T-helper 2 cell (primary cell): ENCODE measurements at places on chromosomes 6 and 20.
A peak's percentile ranks its signal among the peaks of the same experiment; 100 is the strongest.

DNA sequence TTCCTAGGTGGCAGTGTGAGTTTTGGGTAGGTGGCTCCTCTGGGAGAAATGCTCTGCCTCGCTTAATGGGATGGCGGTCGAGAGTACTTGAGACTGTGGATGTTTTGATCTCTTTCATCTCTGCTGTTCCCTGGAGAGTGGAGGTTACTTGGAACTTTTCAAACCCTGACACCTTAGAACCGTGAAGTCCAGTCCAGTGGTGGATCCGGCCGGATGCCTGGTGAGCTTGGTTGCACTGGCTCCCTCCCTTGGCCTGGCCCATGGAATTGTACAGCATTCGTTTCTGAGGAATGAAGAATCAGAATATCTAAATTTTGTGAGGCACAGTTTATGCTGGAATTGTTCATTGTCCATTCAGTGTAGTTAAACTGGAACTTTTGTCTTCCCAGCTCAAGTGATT lies 51.0 kb downstream of the CSE1L start:
- no peak for DNase-seq

DNA sequence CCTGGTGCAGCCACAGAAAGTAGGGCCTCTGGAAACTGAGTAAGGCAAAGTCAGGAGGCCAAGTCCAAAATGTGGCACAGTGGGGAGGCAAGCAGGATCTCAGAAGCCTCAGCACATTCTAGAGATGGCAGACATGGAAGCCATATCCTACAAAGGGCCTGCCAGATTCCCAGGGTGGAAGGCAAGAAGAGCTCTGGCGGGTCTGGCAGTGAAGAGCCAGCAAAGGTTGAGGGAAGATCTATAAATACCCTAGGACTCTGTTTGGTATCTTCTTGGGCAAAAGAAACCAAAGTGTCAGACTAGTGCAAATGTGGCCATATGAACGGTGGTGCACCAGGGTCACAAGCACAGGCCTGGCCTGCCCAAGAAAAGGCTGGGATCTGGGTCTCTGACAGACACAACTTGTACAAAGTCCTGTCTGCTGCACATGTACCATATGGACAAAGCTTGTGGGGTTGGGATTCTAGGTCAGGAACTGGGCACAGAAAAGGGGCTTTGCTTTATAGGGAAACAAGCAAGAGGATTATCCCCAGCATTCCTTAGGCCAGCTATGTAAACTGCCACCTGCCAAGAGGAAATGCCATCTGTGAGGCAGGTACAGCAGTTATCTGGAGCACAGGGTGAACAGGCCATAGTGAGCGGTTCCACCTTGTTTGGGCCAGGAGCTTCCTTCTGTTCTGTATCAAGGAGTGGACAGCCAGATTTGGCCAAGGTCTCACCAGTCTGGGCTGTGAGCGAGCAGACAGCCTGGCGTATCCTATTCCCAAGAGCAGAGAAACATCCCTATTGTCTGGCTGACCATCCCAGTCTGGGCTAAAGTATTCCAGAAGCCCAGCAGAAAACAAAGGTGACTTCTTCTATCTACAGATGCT lies 36.3 kb upstream of the SLC4A11 start:
- no peak for DNase-seq

GRCh38 chr6:80276861-80277260 lies 170.4 kb downstream of the BCKDHB start:
- no peak for DNase-seq

DNA sequence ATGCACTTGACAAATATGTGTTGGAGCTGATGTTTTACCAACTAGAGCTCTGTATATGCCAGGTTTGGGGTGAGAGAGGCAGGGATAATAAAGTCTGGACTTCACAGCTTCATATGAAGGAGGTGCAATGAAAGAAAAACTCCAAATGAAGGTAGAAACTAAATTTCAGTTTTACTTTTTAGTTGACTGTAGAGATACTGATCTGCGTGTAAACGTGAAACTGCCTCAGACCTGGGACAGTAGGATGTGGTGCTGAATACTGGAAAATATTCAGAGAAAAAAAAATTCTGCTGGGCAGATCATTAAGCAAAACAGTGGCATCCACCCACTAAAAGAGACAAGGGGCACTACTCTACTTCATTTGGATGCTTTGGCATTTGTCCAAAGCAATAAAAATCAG lies 94.5 kb downstream of the BACH2 start:
- no peak for DNase-seq

DNA sequence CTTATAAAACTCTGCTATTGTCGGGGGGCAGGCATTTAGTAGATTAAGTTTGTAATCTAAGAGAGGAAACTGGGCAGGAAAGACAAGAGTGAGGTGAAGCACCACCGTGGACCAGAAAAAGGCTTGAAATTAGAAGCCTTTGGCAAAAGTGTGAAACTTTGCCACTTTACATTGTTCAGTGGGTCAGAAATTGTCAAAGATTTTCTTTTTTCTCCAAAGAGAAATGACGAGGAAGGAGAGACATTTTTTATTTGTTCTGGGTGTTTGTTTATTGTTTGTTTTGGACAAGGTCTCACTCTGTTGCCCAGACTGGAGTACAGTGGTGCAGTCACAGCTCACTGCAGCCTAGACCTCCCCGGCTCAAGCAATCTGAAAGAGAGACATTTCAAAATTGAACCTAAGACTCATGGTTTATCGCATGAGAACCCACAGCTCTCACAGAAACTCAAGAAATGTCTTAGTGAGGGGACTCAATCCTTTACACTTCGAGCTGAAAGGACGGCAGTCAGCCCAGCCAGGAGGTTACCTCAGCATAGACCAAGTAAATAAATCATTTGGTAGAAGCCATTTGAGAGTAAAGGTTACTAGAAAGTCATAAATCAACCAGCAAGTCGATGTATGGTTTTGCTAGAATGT lies 262.8 kb upstream of the TAB2 start:
- DNase-seq = no peak

GRCh38 chr20:49571553-49571835 lies 3.6 kb upstream of the PTGIS start:
- DNase-seq = no peak

- no peak for DNase-seq
Measured at GRCh38 chr20:23164176-23164601, 78.1 kb upstream of the CD93 start.

DNA sequence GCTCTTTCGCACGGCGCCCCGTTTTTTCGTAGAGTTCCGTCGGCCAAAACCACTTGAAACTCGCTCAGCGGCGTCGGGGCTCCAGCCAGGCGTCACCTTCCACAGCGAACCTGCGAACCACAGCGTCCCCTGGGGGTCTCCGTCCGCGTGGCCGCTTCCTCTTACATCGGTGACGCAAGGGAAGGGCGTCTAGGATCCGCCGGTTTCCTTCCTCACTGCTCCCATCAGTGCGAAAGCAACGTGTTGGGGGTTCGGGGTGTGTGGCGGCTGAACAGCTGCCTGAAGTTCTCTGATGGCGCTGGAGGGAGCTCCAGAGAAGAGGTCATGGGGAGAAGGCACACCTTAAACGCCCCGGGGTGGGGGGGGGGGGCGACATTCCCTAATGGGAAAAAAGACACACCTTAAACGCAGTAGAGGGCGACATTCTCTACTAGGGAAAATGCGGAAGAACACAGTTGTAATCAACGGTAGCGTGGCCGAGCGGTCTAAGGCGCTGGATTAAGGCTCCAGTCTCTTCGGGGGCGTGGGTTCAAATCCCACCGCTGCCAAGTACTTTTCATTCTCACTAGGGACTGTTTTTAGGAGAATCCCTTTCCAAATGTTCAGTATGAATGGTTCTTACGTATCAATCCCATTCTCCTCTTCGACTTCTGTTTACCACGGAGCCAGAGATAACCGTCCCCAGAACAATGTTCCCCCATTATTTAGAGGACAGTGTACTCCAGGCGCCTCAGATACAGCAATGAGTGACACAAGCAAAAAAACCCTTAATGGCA lies 16.4 kb downstream of the ZNF311 start:
- peak; percentile 41 for DNase-seq

- no peak for DNase-seq
Measured at GRCh38 chr20:361561-361960, 14.7 kb downstream of the NRSN2 start.

- no peak for DNase-seq
Measured at GRCh38 chr20:64188682-64189529, 24.7 kb downstream of the MYT1 start.

GRCh38 chr20:2365666-2366065 lies 15.0 kb upstream of the TGM6 start:
- no peak for DNase-seq

GRCh38 chr6:157670466-157671186 lies 152.4 kb upstream of the SNX9 start:
- no peak for DNase-seq

GRCh38 chr6:80382811-80383210 lies 276.3 kb downstream of the BCKDHB start:
- DNase-seq = no peak

DNA sequence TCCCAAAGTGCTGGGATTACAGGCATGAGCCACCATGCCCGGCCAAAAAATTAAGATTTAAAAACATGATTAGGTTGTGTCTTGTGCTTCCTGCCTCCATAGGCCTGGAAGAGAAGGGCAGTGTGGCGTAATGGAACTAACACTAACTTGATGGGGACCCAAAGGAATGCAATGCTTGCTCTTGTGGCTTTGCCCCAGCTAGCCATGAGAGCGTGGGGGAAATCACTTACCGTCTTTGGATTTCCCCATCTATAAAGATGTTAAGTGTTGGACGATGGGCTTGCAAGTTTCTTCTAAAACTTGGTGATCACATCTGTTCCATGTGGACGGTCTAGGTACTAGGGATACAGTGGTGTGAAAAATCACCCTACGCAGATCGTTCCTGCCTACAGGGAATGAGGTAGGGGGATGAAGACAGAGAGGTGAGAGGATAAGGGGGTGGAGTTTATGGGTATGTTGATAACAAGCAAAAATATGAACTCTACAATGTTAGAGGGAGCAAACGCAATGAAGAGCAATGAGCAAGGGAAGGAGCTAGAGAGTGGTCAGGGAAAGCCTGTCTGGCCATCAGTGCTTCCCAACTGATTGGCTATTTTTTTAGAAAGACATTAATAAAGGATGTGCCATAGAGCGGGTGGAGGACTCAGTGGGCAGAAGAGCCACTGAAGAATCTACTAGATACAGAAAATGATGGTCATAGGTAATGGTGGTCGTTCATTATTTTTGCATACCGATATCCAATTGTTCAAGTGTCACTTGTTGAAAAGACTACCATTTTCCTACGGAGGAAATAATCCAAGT lies 165.2 kb downstream of the BCAS1 start:
- DNase-seq = no peak

DNA sequence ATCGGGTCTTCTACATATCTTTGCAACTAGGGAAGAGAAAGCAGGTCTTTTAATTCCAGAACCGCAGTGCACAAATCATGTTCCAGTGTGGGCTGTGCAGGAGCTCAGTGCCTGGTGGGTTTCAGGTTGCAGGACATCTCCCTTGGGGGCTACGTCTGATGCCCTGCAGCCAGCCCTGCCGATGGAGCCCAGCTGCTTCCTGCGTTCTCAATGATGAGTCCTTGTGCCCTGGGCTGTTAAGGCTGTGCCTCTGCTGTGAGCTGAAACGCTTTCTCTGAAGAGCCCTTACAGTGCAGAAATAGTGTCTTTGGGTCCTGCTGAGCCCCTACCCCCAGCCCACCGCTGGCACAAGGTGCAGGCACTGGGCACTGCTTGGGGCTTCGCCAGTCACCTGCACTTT lies 192.9 kb downstream of the SYNDIG1 start:
- no peak for DNase-seq

- DNase-seq = no peak
Measured at GRCh38 chr6:41509580-41509979, 36.6 kb upstream of the FOXP4 start.

- no peak for DNase-seq
Measured at GRCh38 chr6:62775427-62776022, 435.7 kb upstream of the FKBP1C start.

- DNase-seq = peak; percentile 64
Measured at GRCh38 chr6:107116328-107116892, 1.1 kb upstream of the BEND3 start.

- no peak for DNase-seq
Measured at GRCh38 chr20:11687546-11688292, 230.0 kb upstream of the BTBD3 start.

- peak; percentile 40 for DNase-seq
Measured at GRCh38 chr20:62952373-62952967, at the start of gene SLC17A9. TSS of gene SLC17A9 (plus strand) at chr20:62952709. CDS start at chr20:62952831, 122 bp downstream.

DNA sequence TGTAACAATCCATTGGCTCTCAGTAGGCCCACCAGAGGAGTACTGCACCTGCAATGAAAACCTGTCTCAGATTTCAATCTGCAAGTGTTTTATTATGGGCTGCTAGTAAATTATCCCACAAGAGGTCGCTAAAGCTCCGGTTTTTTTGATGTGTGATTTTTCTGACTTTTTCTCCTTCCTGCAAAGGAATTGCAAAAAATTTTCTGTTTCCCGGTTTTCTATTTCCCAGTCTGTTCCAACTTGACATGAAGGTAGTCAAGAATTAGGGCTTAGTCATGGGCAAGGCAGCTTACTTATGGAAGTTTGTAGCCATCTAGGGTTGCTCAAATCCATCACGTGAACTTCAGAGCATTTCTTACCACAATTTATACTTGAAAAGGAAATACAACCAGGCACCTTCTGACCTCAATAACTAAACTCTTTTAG lies 38.5 kb upstream of the AHI1 start:
- DNase-seq = no peak

- no peak for DNase-seq
Measured at GRCh38 chr20:53048387-53048786, 76.2 kb downstream of the TSHZ2 start.

- no peak for DNase-seq
Measured at GRCh38 chr6:72616406-72617015, 5.4 kb upstream of the KCNQ5 start.

- no peak for DNase-seq
Measured at GRCh38 chr6:46930331-46930730, 8.6 kb upstream of the ADGRF5 start.

DNA sequence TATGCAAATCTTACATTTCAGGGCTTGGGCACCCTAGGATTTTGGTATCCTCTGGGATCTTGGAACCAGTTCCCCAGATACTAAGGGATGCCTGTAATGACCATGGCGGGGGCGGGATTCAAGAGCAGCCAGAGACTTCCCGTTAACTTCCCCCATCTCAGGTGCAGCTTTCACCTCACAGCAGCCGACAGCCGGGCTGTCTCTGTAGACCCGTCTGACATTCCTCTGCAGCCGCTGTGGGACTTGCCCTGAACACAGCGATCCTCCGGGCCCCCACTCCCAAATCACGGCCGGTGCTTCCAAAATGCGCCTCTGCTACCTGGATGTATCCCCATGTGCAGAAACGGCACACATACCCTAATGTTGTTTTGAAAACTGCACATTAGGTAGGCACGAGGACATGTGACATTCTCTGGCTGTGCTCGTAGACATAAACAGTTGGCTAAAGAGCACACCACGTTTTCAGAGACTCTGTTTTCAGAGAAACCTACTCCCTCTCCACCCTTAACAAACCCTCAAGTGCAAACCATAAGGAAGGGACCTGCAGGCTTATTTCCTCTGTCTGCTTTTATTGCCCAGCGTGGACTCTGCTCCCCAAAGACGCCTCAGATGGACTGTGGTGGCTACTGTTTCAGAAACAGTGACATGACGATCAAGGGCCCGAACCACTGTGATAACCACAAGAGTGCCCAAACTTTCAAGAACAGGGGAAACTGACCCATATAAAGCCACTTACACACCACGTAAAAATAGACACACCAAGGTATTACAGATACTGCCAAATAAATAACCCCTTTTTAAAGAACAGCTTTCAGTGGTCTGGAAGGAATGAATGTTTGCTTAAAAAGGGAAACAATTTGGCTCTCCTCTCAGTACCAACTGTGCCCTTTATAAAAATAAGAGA lies 72.9 kb upstream of the FOXC1 start:
- DNase-seq = no peak
